ENCODE measurements at places on chromosomes 5 and 9.

GRCh38 chr5:147479949-147480348 lies 29.9 kb downstream of the DPYSL3 start:
- DNase-seq: no peak

GRCh38 chr5:53130266-53130665 lies 20.7 kb upstream of the MOCS2 start:
- DNase-seq: no peak

- no peak for DNase-seq
Measured at GRCh38 chr9:107504585-107505455, 15.3 kb upstream of the KLF4 start.

- no peak for DNase-seq
Measured at GRCh38 chr5:171989946-171990712, 16.3 kb downstream of the FBXW11 start.

DNA sequence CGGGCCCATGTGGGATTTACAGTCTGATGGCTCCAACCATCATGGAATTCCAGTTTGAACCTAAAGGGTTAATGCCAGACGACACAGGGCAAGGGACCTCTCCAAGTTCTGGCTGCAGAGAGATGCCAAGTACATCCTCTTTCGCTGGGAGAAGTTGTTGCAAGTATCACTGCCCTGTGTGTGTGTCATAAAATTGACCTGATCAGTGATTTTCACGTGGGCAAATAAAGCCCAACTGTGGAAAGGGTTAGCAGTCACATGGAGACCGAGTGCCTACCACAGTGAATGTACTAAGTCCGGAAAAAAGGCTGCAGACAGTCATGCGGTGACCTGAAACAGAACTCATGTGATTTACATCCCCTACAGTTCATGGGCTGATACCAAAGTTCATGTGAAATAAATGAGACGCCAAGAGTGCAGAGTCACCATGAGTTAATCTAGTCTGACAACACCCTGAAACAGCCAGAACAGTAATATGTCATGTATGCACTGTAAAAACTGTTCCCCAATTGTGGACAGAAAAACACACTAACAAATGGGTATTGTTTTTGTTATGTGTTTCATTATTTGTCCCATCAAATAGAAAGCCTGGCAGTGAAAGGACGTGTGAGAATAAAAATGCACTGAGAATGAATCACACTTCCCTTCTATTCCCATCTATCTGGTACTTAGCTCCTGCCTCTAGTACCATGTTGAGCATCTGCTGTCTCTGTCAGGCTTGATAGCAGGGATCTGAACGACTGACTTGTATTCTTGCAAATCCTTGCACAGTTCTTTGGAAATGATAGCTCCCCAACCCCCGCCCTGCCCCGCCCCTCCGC lies 115.7 kb downstream of the SUSD1 start:
- no peak for DNase-seq

DNA sequence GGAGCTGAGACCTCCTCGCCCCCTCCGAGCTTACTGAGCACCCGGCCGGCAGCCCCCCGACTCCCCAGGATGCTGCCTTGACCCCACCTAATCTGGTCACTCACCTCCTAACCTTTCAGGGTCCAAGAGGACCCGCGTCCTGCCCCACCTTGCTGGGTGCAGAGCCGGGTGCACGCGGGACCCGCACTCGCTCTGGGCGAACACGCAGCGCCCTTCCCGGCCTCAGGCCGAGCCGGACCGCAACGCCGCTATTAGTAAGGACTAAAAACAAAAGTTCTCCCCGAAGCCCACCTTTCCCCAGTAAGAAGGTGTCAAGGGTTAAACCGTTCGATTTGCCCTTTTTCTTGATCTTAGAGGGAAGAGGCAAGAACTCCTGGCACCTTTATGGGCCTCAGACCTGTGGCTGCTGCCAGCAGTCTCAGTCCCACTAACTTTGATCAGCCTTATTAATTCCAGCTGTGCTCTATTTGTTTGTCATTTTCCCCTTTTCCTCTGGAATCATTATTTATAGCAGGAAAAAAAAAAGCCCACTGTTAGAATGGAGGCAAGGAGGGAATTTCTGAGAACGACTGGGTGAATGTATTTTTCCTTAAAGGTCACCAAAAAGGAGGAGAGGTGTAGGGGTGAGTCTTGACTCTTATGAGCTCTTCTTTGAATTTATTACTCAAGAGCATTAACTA lies 10.5 kb downstream of the IRX2 start:
- DNase-seq: no peak

DNA sequence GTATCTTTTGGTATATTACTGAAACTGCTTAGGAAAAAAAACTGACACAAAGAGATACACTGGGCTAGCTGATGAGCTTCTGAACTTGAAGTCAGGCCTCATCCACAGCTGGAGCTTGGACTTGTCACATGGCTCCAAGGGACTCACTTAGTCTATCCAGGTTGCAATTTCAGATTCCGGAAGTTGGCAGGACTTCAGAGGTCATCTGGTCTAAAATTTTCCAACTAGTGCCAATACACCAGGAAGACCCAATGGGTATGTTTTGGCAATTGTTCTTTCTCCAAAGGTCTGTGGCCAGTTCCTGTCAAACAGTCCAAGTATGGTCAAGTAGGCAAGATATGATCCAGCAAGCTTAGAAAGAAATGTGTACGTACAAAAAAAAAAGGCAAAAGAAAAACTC lies 36.7 kb downstream of the MRPS27 start:
- DNase-seq: no peak

- DNase-seq: no peak
Measured at GRCh38 chr5:94777056-94777880, 158.8 kb downstream of the SLF1 start.

GRCh38 chr9:2859776-2860379 lies 16.0 kb upstream of the PUM3 start:
- peak; percentile 9 for DNase-seq

DNA sequence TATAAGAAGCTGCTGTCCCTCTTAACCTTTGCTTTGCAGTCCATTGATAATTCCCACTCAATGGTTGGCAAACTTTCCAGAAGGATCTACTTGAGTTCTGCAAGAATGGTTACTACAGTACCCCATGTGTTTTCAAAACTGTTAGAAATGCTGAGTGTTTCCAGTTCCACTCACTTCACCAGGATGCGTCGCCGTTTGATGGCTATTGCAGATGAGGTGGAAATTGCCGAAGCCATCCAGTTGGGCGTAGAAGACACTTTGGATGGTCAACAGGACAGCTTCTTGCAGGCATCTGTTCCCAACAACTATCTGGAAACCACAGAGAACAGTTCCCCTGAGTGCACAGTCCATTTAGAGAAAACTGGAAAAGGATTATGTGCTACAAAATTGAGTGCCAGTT lies 27.8 kb upstream of the SETD9 start:
- no peak for DNase-seq

DNA sequence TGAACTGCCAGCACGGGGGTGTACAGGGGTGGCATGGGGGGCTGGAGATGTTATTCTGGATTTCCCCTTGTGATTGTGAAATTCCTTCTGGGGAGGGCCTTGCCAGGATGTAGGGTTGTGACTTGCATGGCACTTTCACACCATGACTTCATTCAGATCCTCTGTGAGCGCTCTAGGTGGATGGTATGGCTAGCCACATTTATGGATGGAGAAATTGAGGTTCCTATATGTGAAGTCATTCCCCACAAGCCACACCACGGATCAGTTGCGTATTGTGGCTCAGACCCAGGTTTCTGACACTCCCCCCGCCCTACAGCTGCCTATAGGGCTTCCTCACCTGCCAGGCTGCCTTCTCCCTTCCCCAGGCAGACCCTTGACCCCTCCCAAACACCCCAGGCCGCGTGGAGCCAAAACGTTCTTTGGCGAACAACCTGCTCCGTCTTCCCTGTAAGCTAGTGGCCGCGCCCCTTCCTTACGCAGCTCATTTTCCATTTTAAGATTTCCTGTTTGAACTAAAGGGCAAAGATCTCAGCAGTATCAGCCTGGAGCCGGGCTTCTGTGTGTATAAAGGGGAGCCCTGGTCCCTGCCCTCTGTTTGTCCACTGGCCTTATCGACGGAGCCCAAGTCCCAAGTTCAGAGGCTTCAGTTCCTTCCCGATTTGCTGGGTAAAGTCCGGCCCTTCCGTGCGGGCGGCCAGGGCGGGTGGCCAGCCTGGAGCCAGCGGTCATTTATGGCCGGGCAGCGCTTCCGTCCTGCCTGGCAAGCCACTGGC lies 97.8 kb upstream of the KLF4 start:
- DNase-seq: no peak

- no peak for DNase-seq
Measured at GRCh38 chr5:97694091-97694490, 511.0 kb upstream of the RIOK2 start.

GRCh38 chr9:16509997-16510396 lies 360.5 kb downstream of the BNC2 start:
- no peak for DNase-seq

DNA sequence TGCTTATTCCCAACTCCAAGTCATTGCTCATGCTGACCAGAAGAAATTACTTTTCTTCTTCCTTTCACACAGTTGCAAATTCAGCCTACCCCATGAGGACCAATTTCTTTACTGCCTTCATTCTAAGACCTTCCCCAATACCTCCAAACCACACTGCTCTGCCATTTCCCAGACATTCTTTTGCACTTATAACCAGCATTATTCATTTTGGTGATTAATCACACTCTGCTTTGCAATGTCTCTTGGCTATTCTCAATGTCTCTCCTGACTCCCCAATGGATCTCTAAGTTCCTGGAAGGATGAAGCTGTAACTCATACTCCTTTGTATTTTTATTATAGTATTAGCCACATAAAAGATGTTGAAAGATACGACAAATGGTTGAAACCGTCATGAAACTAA lies 105.7 kb upstream of the RANBP3L start:
- DNase-seq: no peak

GRCh38 chr5:24816206-24816605 lies 171.4 kb upstream of the CDH10 start:
- DNase-seq: no peak

GRCh38 chr5:57007344-57007743 lies 55.4 kb upstream of the MIER3 start:
- DNase-seq: no peak

- DNase-seq: no peak
Measured at GRCh38 chr9:35636135-35636876, 14.4 kb downstream of the SIT1 start.

GRCh38 chr5:169595172-169595820 lies 11.7 kb downstream of the SPDL1 start:
- DNase-seq: no peak

- no peak for DNase-seq
Measured at GRCh38 chr5:83724935-83725334, 4.3 kb upstream of the HAPLN1 start.

- DNase-seq: no peak
Measured at GRCh38 chr5:5220901-5221631, 80.9 kb downstream of the ADAMTS16 start.

DNA sequence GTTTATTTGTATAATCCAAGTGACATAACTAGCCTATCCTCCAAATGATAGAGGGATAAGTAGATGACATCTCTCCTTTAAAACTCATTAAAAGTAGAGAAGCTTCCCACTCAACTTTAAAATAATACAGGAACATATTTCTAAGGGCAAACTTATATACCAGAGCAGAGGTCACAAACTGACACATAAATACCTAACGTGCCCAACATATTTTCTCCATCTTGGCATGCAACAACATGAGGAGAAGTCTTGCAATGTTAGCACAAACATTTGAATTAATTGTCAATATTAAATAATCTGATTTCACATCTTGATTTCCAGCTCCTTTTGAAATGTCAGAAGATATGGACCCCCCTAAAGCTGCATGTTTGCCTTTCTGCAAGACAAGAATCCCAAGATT lies 335.0 kb downstream of the DEPDC1B start:
- no peak for DNase-seq

- DNase-seq: no peak
Measured at GRCh38 chr5:158856291-158856690, 243.4 kb downstream of the EBF1 start.

DNA sequence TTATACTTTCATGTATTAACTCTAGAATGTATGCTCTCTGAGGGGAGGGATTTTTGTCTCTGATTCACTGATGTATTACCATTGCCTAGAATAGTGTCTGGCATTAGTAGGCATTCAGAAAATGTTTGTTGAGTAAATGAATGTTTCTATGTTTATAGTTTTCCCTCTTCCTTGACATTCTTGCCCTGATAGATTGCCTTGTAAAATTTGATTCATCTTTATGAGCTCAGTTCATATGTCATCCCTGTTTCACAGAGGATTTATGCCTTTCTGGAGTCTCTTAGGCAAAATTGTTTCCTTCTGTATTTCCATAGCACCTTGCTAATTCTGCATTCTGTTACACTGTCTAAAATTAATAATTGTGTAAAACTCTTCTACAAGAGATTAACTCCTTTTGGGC lies 72.3 kb downstream of the RASA1 start:
- DNase-seq: no peak

GRCh38 chr5:12330381-12330780 lies 426.1 kb upstream of the CTNND2 start:
- DNase-seq: no peak

- DNase-seq: no peak
Measured at GRCh38 chr9:2107906-2108451, 92.8 kb downstream of the SMARCA2 start.

DNA sequence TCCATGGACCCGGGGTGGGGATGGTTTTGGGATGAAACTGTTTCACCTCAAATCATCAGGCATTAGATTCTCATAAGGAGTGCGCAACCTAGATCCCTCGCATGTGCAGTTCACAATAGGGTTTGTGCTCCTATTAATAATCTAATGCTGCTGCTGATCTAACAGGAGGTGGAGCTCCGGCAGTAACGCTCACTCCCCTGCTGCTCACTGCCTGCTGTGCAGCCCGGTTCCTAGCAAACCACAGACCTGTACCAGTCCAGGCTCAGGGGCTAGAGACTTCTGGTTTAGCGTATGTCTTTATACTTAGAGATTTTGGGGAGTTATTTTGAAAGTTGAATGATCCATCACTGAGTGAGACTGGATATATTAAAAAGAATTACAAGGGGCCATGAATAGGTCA lies 50.2 kb downstream of the RICTOR start:
- DNase-seq: no peak

DNA sequence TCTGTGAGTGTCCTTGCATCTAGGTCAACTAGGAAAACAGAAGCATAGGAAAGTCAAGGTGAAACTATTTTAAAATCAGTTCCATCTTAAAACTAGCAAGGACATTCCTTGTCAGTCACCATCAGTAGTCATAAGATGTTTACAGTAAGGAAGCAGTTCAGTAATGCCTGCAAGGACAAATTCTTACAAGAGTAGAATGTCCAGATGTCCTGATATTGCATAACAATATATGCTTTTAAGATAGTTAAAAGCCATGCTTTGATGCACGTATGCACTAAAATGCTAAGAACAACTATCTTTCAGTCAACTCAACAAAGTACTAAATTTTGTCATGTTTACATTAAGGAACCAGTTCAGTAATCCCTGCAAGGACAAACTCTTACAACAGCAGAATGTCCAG lies 11.3 kb upstream of the SVEP1 start:
- DNase-seq: no peak

DNA sequence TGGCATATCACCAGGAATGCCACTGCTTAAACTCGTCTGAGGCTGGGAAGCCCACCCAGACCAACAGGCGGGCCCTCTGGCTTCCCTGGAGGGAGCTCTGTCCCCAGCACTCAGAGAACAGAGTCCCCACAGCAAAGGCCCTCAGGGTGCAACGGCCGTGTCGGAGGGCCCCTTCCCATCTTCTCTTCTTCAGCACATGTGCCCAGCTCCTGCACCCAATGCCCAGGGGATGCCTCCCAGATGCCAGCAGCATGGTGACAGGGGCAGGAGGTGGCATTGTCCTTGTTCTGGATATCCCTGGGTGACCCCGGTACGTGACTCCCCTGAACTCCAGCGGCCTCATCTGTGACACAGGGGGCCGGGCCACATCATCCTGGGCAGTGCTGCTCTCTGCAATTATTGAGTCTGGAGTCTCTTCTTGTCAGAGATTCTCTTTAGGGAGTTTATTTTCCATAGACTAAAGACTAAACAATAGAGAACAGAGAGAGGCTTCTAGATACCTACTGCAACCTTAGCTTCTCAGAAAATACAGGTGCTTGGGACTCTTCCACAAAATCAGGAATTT lies 13.6 kb upstream of the OLFM1 start:
- no peak for DNase-seq

All from GM12892 (cell line).